Kidney (tissue), 22 donors: ENCODE measurements at places on chromosomes 13 and 19. TPM values are rescaled to one million over a fixed set of nuclear protein-coding genes. Genes with fewer than 3 reads are reported as not detected.

Gene MRPL57
- total RNA-seq = 18.3 TPM

Gene ICAM1
- total RNA-seq = 50.3 TPM

GRCh38 chr13:91291078-91291477 is 56.4 kb upstream of the MIR17HG start:
- no peak overlapping the region for H3K4me3 ChIP-seq
- no peak overlapping the region for H3K27ac ChIP-seq
- no peaks in the 10 kb centered on the region for H3K4me1 ChIP-seq
- DNase-seq = no peak
- no peaks in the 10 kb centered on the region for H3K36me3 ChIP-seq

GRCh38 chr19:57317503-57317902 is 2.8 kb upstream of the ZNF543 start:
- no peak for DNase-seq
- H3K4me1 ChIP-seq = peaks cover 14% of the 10 kb centered on the region
- no peak overlapping the region for H3K4me3 ChIP-seq
- no peaks in the 10 kb centered on the region for H3K36me3 ChIP-seq
- H3K27me3 ChIP-seq = peaks cover 10% of the 10 kb centered on the region
- H3K27ac ChIP-seq = no peak overlapping the region

DNA sequence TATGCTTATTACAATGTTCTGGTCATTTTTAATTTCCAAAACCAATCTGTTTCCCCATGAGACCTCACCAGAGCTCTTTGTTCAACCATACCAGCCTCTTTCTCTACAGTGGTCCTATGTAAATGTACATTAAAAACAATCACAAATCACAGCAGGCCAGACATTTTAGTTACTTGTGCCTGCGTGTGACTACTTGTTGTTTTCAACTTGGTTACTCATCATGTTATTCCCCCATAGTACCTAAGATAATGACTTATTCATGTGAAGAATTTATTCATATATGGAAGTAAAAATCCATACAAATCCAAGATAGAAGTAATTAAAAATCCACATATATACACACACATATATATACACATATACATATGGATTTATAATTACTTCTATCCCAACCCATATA is 379.6 kb downstream of the SLITRK6 start:
- H3K27ac ChIP-seq = no peak overlapping the region
- no peak overlapping the region for H3K4me3 ChIP-seq
- no peaks in the 10 kb centered on the region for H3K4me1 ChIP-seq
- DNase-seq = no peak

- H3K4me1 ChIP-seq = peaks cover 4% of the 10 kb centered on the region
- peak; percentile 89 for DNase-seq
- H3K4me3 ChIP-seq = peak within 1 kb of the TSS; percentile 37
- peak within 1 kb of the TSS; percentile 82 for H3K27ac ChIP-seq
Observed at GRCh38 chr19:3480383-3481091, at the start of gene SMIM24. Gene SMIM24, minus strand, starts transcription at chr19:3480525. Its CDS starts 62 bp downstream, at chr19:3480463.

GRCh38 chr19:34806976-34807860 is 34.2 kb upstream of the ZNF599 start:
- no peaks in the 10 kb centered on the region for H3K4me1 ChIP-seq
- H3K27ac ChIP-seq = no peak overlapping the region
- DNase-seq = no peak
- H3K4me3 ChIP-seq = no peak overlapping the region
- H3K36me3 ChIP-seq = no peaks in the 10 kb centered on the region

- DNase-seq = no peak
- H3K4me1 ChIP-seq = no peaks in the 10 kb centered on the region
- H3K27ac ChIP-seq = no peak overlapping the region
- H3K36me3 ChIP-seq = no peaks in the 10 kb centered on the region
- H3K27me3 ChIP-seq = peaks cover 12% of the 10 kb centered on the region
Observed at GRCh38 chr13:112343591-112343990, 32.6 kb upstream of the SPACA7 start.

GRCh38 chr13:100382785-100383184 is 205.8 kb downstream of the GGACT start:
- H3K27ac ChIP-seq = no peak overlapping the region
- H3K4me3 ChIP-seq = no peak overlapping the region
